ENCODE measurements at places on chromosomes 7 and 10.

DNA sequence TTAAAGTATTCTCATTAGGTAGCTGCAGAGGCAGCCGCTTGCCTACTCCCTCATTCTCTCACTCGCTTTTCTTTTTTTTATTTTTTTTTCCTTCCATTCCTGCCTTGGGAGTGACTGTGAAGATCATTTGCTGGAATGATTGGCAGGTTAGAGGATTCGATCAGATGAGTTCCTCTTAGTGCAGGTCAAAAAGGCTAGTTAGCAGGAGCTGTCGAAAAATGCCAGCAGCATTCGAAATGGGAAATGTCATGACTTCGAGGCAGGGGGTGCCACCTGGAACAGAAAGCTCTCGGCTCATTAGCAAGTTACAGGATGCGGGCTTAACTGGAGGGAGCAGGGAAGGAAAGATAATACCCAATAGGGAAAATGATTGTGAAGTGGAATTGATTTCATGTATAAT is 137.5 kb upstream of the FZD1 start:
- DNase-seq: no peak

DNA sequence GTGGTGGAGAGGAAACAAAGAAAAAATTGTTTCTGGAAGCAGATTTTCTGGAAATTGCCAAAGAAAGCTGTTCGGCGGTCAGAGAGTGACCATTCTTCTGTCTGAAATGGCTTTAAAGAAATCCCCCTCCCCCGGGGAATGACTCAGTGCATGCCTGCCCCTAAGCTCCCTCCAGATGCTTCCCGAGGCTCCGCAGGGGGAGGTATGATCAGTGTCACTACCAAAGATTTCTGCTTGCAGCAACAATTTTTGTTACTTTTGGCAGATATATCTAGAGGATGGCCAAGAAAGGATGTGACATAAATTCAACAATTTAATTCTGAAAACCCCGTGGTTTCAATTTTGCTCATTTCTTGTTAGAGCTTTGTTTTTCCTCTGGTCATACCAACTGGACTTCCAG is 163.9 kb downstream of the JCAD start:
- DNase-seq: no peak

DNA sequence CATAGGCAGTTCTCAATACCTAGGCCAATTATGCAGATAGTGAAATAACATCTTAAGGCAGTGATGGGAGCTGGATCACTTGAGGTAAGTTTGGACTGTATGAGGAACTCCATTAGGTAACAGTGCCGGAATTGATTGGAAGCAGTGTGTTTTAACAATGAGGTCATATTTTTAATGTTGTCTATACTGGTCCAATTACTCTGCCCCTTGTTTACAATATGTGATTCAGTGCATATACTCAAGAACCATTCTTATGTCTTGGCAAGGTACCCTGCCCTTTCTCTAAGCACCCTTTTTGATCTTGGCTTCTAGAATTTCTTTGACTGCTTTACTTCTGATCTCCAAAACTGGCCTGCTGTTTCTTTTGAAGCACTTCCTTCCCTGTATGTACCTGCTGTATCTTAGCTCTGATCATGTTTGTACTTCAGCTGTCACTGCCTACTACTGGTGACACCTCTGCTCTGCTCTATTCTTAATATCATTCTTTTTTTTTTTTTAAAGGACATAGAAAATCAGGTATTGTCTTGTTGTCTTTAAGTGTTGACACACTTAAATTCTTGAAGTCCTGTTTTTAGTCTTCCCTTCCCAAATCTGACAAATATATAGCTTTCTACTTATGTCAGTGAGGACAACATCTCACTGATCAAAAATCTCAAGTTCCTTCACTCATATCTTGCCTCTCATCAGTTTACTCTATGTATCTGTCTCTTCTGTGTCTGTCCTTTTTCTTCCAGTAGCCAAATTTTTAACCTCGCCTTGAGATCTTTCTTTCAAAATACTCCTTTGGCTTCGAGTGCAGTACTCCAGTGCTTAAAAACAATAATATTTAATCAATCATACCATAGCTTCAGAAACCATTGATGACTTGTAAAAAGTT is 46.4 kb upstream of the RPA3 start:
- DNase-seq: no peak

GRCh38 chr10:113802997-113803396 is 50.9 kb downstream of the DCLRE1A start:
- DNase-seq: no peak

Data from SW480 (cell line).